Neural crest cell (in vitro differentiated cells): ENCODE measurements at places on chromosomes 4 and X. TPM values are rescaled to one million over a fixed set of nuclear protein-coding genes. Genes with fewer than 3 reads are reported as not detected.

GRCh38 chrX:2538031-2538757 lies 37.4 kb upstream of the DHRSX start:
- peak; percentile 18 for DNase-seq

- no peak for DNase-seq
These were observed 11.0 kb downstream of the NDUFB11 start for GRCh38 chrX:47133493-47133892.

DNA sequence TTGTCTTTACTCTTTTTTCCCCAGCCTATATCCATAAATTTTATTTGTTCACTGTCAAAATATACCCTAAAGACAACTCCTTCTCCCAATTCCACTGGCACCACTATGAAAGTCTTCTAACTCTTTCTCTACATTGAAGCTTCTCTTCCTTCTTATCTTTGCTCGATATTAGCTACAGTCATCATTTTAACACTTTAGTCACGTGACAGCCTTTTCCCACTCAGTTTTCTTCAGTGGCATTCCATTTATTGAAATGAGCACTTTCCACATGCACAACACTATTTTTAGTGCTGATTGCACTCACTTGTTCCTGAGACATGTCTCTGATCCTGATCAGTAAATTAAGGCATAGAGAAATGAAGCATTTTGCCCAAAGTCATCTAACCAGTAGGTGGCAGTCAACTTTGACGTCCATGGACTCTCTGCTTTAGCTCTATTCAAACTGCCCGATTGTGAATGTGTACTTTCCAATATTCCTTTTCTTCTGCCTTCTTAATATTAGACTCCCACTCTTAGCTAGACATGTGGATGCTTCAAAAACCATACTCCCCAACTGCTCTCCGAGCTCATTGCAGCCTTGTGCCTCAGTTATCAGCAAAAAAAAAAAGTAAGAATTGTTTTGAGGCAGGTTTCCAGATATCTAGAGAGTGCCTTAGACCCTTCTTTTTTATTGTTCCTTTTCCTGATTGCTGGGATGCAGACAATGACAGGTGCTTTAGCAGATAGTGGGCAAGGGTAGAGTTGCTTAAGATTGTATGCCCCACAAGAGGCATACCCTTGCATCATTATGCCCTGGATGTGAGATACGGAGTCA lies 394.4 kb upstream of the ADGRL3 start:
- peak; percentile 6 for DNase-seq

- no peak for DNase-seq
These were observed 39.3 kb downstream of the RTL3 start for GRCh38 chrX:78619834-78620233.

REPS2 gene
- 0.27 and 0.58 TPM in 2 replicates for total RNA-seq
